CD14-positive monocyte (primary cell): ENCODE measurements at places on chromosomes 5 and 9. TPM values are rescaled to one million over a fixed set of nuclear protein-coding genes. Genes with fewer than 3 reads are reported as not detected.

The NDOR1 gene
- polyA plus RNA-seq = 5.2 TPM

The CCL21 gene
- not detected for polyA plus RNA-seq

The ZFP37 gene
- 0.13 TPM for polyA plus RNA-seq

The TTC16 gene
- not detected for polyA plus RNA-seq

The GARNL3 gene
- polyA plus RNA-seq = 0.70 and 1.5 TPM in 2 replicates

The HTR1A gene
- polyA plus RNA-seq = not detected in 2 replicates

The PANK3 gene
- 2.6 and 9.0 TPM in 2 replicates for polyA plus RNA-seq

The PCDHB6 gene
- polyA plus RNA-seq = not detected

The CDH12 gene
- not detected in 2 replicates for polyA plus RNA-seq

The PCDHB8 gene
- not detected in 2 replicates for polyA plus RNA-seq

The ENTREP1 gene
- polyA plus RNA-seq = not detected in 2 replicates

The SPATA31D4 gene
- polyA plus RNA-seq = not detected

The GAPVD1 gene
- 49.2 TPM for polyA plus RNA-seq

The KIF4B gene
- polyA plus RNA-seq = not detected

The FOXD4L3 gene
- polyA plus RNA-seq = not detected

The FIBCD1 gene
- not detected for polyA plus RNA-seq

The BASP1 gene
- 61.6 TPM for polyA plus RNA-seq

The GCNT1 gene
- polyA plus RNA-seq = 4.6 and 9.3 TPM in 2 replicates

The CDC20B gene
- not detected in 2 replicates for polyA plus RNA-seq

The ZNF474 gene
- not detected for polyA plus RNA-seq

The IL4 gene
- polyA plus RNA-seq = not detected in 2 replicates

The PROB1 gene
- polyA plus RNA-seq = not detected

The ARID3C gene
- polyA plus RNA-seq = not detected in 2 replicates

The KIF24 gene
- 0.31 TPM for polyA plus RNA-seq

The DMXL1 gene
- polyA plus RNA-seq = 9.1 and 20.5 TPM in 2 replicates

The TRPM3 gene
- polyA plus RNA-seq = not detected

The TTC39B gene
- 3.1 TPM for polyA plus RNA-seq

The NDUFA8 gene
- 71.2 TPM for polyA plus RNA-seq

The ADAMTS19 gene
- not detected in 2 replicates for polyA plus RNA-seq

The SLC36A1 gene
- 6.8 TPM for polyA plus RNA-seq

The FOXE1 gene
- not detected for polyA plus RNA-seq

The TNC gene
- not detected for polyA plus RNA-seq

The SPINK7 gene
- polyA plus RNA-seq = not detected in 2 replicates

The SMIM3 gene
- 45.4 TPM for polyA plus RNA-seq

The ZNF354C gene
- polyA plus RNA-seq = 0.19 and 0.48 TPM in 2 replicates

The PHYHD1 gene
- polyA plus RNA-seq = not detected
